Umbilical cord (tissue), 2 donors: ENCODE measurements at places on chromosomes 2 and 18.

- no peak for DNase-seq
These were observed 55.9 kb upstream of the NOL4 start for GRCh38 chr18:34280653-34281052.

GRCh38 chr2:134518101-134518500 is 200.7 kb downstream of the TMEM163 start:
- no peak for DNase-seq

- peak; percentile 92 for DNase-seq
These were observed 238.5 kb upstream of the ERBB4 start for GRCh38 chr2:212777020-212777491.

DNA sequence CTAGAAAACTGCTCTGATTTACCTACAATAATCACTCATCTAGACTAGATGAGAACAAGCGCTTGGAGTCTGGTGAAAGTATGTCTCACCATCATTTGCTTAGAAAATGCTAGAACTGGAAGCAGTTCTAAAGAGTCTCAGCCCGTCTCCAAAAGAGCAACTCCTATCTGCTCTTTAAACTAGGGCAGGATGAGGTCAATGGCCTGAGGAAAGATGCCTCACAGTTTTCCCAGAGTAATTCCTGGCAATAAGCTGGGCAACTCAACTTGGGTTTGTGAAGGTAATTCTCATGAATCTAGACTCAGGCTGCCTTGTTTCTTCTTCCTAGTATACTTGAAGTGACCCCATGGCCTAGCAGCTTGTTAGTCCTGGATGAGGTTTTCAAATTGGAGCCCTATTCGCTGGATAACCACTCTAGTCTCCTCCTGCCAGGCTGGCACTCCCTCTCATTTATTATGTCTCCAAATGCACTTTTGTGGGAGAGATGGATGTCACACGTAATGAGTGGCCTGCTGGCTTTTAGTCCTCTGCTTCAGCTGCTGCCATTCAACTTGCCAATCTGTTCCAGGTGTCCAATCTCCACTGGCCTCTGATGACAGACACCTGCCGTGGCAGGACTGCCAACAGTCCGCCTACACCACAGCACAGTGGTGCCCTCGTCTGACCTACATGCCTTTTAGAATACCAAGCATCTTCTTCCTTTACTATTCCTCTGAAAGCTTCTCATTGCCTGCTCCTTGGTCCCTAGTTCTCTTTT is 80.9 kb downstream of the CABYR start:
- no peak for DNase-seq

GRCh38 chr18:11498821-11499220 is 110.6 kb upstream of the SLC35G4 start:
- DNase-seq = no peak

GRCh38 chr2:143128681-143129580 is at the start of gene ARHGAP15:
ARHGAP15 (plus strand) TSS chr2:143129419.
- DNase-seq = peak; percentile 17

DNA sequence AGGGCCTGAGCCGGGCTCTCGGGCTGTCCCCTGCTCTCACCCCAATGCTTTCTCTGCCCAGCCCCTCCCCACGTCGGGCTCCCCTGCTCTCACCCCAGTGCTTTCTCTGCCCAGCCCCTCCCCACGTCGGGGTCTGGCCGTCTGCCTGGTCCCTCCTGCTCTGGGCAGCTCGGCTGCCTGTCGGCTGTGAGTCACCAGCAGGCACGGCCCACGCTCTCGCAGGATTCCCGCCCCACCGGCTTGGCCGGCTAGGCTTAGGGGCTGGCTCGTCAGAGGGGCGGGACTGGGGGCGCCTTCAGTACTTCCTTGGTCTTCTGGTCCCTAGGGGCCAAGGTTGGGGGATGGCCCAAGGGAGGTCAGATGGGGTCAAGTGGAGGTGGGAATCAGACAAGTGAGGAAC is 3.3 kb downstream of the BOK start:
- peak; percentile 90 for DNase-seq

DNA sequence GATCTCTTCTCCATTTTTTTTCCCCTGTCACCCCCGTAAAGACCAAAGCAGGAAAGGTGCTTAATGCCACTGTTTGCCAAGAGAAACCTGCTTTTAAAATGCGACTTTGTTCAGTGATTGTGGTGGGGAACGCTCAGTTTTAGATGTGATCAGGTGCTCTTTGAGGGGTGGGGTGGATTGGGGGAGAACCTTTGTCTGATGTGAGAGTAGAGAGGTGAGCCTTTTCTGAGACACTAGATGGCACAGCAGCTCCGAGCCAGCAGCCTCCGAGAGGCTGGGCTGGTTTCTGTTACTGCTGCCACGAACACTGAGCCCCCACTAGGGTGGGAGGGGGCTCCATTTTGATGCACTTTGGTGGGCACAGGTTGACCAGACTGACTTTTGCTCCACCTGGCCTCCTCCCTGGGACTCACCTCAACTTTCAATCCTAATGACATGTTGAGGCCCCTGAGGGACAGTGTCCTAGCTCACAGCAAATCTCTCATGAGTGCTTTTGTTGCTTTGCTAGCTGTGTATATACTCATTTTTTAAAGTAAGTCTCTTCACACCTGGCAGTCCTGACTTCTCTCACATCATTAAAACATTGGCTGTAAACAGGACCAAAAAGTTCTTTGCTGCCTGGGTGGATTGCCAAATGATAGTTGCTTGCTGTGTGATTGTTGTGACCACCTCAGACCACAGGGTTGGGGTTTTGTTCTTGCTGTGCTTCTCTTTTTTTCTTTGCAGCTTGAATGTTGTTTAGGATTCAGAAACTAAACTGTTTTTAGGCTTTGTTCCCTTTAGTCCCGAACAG is 98.2 kb upstream of the MAP3K20 start:
- DNase-seq = peak; percentile 31

GRCh38 chr2:216507220-216508160 is 8.8 kb downstream of the RPL37A start:
- DNase-seq = no peak

- DNase-seq = no peak
These were observed 158.6 kb downstream of the RNF144A start for GRCh38 chr2:7075834-7076233.

DNA sequence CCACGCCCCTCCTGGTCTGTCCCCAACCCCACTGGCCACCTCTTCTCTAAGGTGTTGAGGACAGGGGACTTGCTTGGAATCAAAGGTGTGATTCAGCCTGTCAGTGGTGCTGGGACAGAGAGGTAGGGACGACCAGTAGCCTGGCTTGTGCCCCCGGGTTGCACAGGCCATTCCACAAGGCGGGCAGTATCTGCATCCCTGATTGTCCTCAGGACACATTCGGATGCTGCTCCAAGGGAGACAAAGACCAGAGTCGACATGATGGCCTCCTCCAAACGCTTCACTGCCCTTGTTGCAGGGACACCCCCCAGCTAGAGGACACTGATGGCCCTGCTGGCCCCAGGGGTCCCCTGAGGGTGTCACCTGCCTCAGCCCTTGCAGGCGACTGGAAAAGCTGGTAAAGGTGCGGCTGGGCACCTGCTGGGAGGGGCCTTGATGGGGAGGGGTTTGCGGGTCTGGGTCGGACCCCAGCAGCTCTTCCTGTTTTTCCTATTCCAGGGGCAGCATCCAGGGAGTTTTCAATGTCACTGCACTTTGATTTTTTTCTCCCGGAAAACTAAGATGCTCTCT is 98.0 kb downstream of the PTGR3 start:
- DNase-seq = no peak

- DNase-seq = peak; percentile 42
These were observed 35.8 kb downstream of the CCDC68 start for GRCh38 chr18:54923339-54923956.

- DNase-seq = no peak
These were observed 18.7 kb downstream of the MEMO1 start for GRCh38 chr2:31992025-31992579.
